ENCODE measurements at places on chromosomes 2 and 18.

GRCh38 chr2:65232636-65233035, 5.0 kb downstream of the ACTR2 start:
- no peak for DNase-seq

DNA sequence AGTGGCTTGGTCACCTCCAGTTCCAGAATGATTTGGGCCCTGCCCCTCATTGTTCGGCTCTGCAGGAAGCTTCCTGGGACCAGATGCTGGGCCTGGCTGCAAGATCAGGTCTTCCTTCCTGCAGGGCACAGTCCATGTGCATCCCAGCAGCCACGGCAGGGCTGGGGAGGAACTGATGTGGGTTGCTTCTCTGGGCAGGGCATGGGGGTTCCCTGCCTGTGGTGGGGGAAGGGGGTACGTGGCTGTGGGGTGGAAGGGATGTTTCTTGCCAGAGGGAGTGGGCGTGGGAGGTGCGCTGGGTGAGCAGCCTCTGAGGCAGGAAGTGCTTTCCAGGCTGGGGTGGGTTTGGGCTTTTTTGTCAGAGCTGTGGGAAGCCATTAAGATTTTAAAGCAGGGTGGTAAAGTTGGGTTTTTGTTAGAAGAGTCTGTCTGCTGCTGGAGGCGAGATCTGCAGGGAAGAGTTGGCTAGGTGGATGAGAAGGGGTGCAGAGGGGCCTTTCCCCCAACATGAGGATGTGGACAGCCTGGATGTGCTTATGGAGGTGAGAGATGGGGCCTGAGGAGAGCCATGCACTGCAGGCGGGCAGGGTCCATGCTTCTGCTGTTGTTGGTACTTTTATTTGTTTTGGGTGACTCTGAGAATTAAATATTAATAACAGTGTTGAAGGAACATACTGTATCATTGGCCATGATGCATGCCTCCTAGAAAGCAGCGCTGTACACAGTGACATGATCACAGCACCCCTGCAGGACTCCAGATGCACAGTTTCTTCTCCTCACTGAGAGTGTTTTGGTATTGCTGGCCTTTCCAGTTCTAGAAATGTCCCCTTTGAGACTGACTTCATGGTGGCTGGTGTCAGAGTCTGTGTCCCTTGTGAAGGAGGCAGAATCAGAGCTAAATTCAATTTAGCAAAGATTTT, 45.3 kb downstream of the DGKD start:
- DNase-seq: no peak

- DNase-seq: no peak
Observed at GRCh38 chr2:151289972-151290866, 751 bp upstream of the NMI start.

DNA sequence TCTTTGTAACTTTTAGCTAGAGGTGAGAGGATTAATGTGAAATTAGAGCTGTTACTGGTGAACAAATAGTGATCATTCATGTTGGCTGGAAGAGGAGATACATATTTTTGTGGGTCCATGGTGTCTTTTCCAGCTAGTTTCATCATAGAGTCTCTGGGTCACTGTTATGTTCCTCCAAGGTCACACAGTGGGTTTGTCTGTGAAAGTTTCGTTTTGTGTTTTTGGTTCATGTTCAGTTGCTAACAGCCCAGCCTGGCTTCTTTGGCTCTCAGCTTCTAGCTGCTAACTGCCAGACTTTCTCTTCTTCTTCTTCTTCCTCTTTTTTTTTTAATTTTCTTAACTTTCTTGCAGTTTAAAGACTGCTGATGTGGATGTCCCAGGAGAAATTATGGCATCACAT, 480.0 kb upstream of the SYT4 start:
- DNase-seq: no peak

DNA sequence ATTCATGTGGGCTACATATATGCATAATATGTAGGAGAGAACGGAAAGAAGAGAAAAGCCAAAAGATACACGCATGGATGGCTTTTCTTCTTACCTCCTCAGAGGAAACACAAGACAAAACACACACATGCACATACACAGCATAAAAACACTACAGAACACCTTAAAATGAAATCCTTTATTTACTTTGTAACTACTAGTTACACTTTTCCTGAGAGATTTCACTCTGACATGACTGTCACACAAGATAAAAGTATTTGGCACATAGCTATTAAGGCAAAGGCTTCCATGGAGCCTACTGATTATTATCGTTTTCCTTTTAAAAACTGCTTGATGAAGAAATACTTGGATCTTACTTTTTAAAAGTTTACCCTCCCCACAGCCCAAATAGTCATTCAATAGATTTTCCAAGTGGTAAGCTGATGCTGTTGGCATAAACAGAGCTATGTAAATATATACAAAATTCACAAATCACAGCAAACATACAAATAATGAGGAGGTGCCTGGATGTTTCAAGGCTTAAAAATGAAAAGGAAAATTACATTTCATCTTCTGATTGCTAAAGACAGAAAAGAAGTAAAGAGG, 8.6 kb downstream of the ZEB2 start:
- DNase-seq: no peak

GRCh38 chr2:214481204-214481603, 70.3 kb downstream of the VWC2L start:
- no peak for DNase-seq

DNA sequence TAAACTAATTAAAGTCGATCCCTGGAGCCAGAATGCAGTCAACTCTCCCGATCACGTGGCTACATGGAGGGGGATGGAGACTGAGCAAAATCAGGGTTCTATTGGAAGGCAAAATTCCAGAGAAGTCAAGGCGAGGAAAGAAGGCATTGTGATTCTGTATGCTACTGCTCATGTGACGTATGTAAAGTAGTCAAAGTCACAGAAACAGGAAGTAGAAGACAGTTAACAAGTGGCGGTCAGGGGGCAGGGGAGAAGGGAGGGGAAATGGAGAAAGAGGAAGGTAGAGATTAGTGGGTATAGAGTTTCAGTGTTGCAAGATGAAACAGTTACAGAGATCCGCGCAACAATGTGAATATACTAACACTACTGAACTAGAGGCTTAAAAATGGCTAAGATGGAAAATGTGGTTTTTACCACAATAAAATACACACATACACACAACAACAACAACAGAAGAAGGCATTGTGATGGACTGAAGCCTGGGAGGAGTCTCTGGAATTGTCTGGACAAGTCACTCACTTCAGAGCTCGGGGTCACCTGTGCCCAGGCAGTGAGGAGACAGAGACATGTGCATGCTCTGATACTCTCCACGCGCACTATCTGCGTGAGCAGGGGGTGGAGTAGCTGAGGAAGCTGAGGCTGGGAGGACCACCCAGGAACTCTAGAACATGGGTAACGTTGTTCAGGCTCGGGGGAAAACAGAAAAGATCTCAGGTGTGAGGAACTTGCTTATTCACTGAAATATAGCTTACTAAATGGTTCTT, 89.9 kb upstream of the CDCA7 start:
- no peak for DNase-seq

GRCh38 chr2:33213244-33213643, 263.2 kb upstream of the RASGRP3 start:
- DNase-seq: no peak

DNA sequence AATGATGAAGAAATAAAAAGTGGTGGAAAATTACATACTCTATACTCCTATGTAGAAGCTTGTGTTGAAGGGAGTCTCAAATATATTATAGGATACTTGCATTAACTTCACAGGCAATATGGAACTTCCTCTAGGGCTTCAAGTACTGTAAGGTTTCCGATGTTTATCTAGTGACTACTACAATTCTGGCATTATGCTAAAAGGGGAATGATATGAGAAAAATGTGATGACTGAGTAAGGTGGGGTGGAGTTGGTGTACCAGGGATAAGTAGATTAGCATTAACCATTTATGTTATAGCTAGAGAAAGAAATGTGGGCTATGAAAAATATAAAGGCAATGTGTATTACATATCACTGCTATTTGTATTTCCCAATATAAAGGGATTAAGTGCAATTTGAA, 229.5 kb downstream of the DCC start:
- DNase-seq: no peak

GRCh38 chr2:195038153-195038552, 618.9 kb upstream of the SLC39A10 start:
- no peak for DNase-seq

DNA sequence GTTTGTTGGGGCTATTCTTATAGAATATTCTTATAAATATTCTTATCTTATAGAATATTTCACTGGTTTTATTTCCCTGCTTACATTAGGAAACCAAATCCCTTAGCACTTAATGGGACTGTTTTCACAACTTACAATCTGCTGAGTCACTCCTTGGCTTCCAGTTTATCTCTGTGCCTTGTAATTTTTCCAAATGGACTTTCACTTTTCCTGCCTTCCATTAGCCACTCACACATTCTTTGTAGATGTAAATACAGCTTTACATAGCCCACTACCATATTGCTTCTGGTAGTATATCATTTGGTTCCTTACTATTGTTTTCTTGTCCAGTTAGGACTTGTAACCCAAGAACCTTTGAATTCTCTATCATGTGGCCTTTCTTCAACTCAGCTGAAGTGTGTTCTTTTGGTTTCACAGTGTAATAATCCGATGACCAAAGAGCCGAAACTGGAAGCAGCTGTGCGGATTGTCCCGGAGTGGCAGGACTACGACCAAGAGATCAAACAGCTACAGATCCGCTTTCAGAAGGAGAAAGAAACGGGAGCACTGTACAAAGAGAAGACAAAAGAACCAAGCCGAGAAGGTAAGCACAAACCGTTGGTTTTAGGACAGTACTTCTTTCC, 96.1 kb downstream of the UGGT1 start:
- DNase-seq: no peak

DNA sequence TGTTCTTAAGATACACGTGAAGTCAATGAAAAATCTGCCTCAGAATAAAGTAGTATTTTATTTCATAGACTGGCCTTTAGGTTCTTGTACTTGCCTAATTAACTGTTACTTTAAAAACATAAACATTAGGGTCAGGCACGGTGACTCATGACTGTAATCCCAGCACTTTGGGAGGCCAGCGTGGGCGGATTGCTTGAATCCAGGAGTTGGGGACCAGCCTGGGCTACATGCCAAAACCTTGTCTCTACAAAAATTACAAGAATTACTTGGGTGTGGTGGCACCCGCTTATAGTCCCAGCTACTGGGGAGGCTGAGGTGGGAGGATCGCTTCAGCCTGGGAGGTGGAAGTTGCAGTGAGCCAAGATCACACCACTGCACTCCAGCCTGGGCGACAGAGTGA, 16.0 kb upstream of the SNORC start:
- peak; percentile 75 for DNase-seq

GRCh38 chr2:15726321-15727057, 134.8 kb downstream of the DDX1 start:
- DNase-seq: no peak

DNA sequence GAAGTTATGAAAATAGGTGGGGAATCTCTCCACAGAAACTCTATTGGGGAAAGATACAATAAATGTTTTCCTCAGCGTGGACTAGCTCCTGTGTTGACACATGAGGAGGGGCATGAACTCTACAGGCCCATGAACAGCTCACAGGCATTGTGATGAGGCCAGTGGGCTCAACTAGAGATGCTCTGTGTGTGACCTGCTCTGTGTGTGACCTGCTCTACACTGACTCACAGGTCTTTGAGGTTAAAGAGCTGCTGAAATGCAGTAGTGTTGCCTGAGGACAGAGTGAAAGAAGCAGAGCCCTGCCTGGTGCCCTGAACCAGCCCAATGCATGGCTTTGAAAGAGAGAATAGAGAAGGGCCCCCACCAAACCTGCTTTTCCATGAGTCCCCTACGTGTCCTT, 117.6 kb downstream of the MCFD2 start:
- DNase-seq: no peak

- DNase-seq: peak; percentile 40
Observed at GRCh38 chr2:119435081-119435952, 3.7 kb downstream of the TMEM37 start.

DNA sequence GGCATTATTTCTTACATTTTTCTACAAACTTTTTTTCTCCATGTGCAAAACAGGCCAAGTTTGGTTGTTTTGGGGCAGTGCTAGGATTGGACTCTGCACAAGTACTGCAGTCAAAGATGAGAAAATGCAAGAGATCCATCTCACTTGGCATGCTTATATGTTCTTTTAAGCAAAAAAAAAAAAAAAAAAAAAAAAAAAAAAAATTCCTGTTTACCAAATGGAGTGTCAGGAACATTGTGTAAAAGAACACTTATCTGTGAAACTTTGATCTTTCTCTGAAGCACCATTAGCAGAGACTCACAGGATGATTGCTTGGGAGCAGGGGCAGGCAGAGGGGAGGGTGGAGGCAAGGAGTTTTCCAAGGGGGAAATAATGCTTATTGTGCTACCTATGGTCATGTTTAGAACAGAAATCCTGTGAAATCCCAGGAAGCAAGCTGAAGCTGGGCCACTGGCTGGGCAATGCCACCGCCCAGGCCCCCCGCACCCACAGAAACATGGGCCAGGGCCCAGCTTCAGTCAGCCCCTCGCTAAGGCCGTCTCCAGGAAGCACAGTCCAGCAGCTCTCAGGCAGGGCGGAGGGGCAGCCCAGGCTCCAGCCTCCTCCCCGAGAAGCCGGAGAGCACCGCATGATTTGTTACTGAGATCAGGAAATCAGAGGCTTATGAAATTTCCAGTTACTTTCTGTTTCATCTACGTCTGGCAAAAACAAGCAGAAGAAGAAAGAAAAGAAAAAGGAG, 229.4 kb downstream of the ZNF516 start:
- no peak for DNase-seq

DNA sequence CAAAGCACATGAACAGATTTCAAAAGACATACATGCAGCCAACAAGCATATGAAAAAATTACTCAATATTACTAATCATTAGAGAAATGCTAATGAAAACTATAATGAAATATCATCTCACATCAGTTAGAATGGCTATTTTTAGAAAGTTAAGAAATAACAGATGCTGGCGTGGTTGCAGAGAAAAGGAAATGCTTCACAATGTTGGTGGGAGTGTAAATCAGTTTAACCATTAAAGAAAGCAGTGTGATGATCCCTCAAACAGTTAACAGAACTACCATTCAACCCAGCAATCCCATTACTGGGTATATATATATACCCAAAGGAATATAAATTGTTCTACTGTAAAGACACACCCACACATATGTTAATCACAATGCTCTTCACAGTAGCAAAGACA, 117.7 kb upstream of the SETBP1 start:
- DNase-seq: no peak

GRCh38 chr18:58046794-58047555, 2.9 kb downstream of the NEDD4L start:
- no peak for DNase-seq

DNA sequence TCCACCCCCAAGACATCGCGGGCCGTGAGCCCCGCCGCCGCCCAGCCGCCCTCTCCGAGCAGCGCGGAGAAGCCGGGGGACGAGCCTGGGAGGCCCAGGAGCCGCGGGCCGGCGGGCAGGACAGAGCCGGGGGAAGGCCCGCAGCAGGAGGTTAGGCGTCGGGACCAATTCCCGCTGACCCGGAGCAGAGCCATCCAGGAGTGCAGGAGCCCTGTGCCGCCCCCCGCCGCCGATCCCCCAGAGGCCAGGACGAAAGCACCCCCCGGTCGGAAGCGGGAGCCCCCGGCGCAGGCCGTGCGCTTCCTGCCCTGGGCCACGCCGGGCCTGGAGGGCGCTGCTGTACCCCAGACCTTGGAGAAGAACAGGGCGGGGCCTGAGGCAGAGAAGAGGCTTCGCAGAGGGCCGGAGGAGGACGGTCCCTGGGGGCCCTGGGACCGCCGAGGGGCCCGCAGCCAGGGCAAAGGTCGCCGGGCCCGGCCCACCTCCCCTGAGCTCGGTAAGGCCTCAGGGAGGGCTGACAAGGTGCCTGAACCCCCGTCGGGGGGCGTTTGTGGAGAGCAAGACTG, 14.2 kb downstream of the SPEG start:
- DNase-seq: no peak
